ENCODE measurements at places on chromosomes 16 and 17.

- no peak for DNase-seq
Measured at GRCh38 chr17:45677770-45678169, 106.3 kb upstream of the CRHR1 start.

GRCh38 chr16:14325502-14326401 lies 254.6 kb downstream of the MRTFB start:
- DNase-seq, result no peak

GRCh38 chr17:40993839-40994238 lies at the start of gene KRTAP3-3:
Gene KRTAP3-3 (minus strand): TSS chr17:40994164. CDS start chr17:40994097, 67 bp downstream.
- DNase-seq, result no peak

- DNase-seq, result no peak
Measured at GRCh38 chr17:76132574-76133338, 8.3 kb downstream of the FOXJ1 start.

GRCh38 chr17:66711881-66712321 lies 123.0 kb upstream of the CACNG5 start:
- DNase-seq, result no peak

DNA sequence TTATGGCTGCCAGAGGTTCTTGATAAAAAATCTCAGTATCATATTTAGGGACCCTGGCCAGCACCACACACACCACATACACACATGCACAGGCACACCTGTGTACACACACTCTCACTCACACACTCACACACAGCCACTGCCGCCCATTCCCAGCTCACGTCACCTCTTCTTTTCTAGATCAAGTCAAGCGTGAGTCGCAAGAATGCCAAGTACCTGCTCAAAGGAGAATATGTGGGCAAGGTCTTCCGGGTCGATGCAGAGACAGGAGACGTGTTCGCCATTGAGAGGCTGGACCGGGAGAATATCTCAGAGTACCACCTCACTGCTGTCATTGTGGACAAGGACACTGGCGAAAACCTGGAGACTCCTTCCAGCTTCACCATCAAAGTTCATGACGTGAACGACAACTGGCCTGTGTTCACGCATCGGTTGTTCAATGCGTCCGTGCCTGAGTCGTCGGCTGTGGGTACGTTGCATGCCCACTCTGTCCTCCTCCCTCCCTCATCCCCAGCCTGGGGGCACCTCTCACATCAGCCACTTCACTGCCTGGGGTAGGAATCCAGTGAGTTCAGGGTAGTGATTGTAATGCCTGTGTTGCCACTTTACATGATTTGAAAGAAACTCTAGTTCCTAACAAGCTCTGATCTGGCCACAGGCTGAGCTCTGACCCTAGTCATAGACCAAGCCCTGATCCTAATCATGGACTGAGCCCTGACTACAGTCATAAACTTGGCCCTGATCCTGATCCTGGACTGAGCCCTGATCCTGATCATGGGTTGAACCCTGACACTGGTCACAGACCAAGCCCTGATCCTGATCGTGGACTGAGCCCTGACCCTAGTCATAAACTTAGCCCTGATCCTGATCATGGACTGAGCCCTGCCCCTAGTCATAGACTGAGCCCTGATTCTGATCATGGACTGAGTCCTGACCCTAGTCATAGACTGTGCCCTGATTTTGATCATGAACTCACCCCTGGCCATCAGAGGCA lies 20.4 kb downstream of the CDH5 start:
- DNase-seq, result no peak

DNA sequence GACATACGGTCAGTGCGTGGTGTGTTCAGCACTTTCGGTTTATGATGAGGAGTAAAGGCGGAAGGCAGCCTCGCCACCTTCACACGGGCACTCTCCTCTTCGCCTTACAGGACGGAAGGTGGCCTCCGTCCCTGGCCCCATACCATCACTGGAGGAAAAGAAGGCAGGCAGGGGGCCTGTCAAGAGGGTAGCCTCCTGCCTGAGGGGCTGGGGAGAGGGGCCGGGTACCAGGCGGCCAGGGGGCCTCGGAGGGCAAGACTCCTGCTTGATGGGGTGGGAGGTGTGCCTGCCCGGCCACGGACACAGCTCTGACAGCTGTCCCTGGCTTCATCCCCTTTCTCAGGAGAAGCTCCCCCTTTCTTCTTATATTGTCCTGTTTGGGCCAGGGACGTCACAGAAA lies 15.6 kb upstream of the SLC38A8 start:
- DNase-seq, result no peak

- DNase-seq, result no peak
Measured at GRCh38 chr16:81409016-81409556, 35.5 kb upstream of the CMIP start.

DNA sequence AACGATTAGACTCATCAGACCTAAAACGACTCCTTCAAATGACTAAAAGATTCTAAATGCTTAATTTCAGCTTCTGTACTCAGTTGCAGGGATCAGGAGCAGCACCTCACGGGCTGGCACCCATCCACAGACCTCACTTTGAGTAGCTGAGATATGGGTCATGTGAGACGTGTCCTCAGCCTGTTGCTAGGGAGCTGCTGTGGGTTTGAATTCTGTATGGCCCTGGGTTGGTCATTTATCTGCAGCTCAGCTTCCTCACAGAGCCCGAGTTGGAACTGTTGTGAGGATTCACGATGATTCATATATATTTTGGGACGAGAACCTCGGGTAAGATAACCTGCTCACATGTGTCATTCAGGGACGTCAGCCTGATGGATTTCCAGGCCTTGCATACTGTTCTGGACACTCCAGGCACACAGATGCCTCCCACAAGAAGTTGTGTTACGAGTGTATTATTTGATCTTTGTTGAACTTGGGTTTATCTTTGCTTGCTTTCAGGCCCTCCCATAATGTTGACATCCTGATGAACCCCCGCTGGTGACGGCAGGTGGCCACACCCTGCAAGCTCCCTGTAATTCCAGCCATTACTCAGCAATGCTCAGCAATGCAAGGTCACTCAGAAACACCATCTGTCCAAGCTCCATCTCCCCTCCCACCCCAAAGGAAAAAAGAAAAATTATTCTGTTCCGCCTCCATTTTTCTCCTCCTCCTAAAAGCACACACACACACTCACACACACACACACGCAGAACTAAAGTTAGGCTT lies 137.6 kb downstream of the RBFOX3 start:
- no peak for DNase-seq

GRCh38 chr17:76090517-76091129 lies 11.6 kb downstream of the ZACN start:
- no peak for DNase-seq

GRCh38 chr17:48198950-48199541 lies 91.5 kb downstream of the SNX11 start:
- DNase-seq, result no peak

GRCh38 chr16:84175350-84176081 lies 11.3 kb downstream of the TAF1C start:
- DNase-seq, result peak; percentile 23

DNA sequence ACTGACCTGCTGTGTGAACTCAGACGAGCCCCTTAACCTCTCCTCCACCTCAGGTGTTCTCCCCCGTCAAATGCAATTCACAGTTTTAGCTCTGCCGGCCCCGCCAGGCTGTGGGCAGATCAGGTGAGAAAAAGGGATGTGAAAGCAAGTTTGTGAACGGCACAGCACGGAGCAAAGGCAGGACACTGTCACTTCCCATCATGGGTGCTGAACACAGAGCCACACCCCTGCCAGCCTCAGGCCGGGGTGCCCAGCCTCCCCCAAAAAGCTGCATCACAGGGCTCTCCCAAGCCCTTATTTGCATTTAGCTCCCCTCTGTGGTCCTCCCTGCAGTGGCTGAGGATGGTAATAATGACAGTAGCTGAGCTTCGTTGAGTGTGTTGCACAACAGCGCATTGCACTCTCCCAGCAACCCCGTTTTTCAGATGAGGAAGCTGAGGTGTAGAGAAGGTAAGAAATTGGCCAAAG lies 88.8 kb upstream of the TNRC6C start:
- DNase-seq, result no peak

DNA sequence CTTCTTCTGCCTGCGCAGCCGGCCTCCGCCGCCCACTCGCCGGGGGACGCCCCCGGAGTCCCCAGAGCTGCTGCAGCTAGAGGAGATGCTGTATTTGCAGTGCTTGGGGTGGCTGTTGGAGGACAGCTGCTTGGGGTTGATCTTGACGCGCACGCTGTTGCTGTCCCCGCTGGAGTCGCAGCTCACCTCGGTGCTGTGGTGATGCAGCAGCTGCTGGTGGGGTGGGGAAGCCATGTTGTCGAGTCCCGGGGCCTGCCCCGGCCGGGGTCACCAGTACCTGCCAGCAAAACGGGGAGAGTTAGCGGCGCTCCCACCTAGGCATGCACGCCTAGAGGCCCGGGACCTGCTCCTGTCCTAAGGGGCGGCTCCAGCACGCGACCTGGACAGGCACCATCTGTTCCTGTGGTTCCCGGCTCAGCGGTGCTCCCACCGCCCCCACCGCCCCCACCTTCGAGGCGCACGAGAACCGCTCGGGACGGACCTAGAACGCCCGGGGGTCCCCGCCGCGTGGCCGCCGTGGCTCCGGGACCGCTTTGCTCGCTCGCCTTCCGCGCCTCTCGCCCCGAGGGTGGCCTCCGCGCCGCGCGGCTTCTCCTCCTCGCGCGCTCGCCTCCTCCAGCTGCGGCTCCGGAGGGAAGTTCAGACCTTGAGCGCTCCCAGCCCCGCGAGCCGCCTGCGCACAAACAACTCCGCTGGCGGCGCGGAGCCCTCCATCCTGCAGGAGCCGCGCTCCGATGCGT lies 863 bp downstream of the ADCY9 start:
- DNase-seq, result no peak

DNA sequence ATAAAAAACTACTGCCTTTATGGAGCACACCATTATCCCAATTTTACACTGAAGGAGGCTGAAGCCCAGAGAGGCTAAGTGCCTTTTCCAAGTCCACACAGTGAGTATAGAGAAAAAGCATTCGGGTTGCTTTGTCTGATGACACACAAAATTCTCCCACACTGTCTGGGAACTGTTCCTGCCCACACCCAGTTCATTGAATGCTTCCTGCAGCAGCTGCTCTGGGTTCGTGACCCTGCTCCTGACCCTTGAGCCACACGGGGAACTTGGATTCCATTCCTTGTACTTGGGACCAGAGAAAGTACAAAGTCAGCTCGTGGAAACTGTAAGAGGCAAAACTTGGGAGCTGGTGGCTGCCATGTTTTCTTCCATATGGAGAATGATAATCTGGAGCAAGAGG lies 57.9 kb downstream of the AKAP1 start:
- DNase-seq, result no peak

GRCh38 chr17:52823155-52823554 lies 664.6 kb upstream of the CA10 start:
- no peak for DNase-seq

DNA sequence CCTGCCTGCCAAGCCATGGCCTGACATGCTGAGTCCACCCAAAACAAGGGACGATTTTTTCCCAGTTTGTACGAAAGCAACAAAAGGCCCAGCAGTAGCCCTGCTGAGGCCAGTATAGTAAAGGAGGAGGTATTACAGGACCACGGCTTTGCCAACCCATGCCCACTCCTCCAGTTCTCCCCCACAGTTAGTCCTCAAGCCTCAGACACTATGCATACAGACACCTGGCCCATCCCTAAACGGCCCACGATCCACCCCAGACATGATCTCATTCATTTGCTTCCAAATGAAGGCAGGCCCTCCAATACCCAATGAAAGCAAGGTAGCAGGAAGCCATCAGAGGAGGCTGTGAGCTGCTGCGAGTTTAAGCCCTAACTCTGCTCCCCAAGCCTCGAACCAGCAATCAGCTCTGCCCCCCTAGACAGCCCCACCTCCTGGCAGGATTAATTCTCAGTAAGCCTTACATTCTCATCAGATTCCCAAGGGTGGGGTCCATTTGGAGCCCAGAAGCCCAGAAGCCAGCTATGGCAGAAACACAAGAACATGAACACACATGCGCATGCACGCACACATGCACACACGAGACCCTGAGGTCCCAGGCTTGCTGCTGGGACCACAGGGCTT lies 4.9 kb downstream of the HDAC5 start:
- DNase-seq, result no peak

DNA sequence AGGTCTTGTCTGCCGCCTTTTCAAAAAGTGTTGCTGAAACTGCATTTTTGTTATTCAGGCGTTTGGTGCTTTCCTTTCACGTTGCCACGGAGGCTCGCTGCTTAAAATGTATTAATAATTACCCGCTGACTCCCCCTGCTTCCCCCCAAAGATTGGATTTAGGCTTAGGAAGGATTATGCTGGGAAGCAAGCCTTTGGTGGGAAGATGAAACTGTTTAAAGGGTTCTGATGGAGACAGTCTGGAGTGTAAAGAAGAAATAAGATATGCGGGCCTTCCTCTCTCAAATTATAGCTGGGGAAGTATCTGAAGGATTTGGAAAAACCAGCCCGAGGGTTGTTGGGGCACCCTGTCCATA lies 1.1 kb downstream of the KSR1 start:
- no peak for DNase-seq

GRCh38 chr17:1783271-1783670 lies 21.4 kb downstream of the SERPINF1 start:
- no peak for DNase-seq

- no peak for DNase-seq
Measured at GRCh38 chr16:88384222-88385111, 1.7 kb downstream of the ZNF469 start.

All from hematopoietic multipotent progenitor cell treated with erythropoietin and hydrocortisone succinate and interleukin-3 and kit ligand, for 15 days (in vitro differentiated cells).